Activated CD8-positive, alpha-beta T cell treated with anti-CD3 and anti-CD28 coated beads, Interleukin-2, amount 10 ng/mL, durations not matched to agents 7 days and 5 days (primary cell): ENCODE measurements at places on chromosomes 2 and 18. TPM values are rescaled to one million over a fixed set of nuclear protein-coding genes. Genes with fewer than 3 reads are reported as not detected.

The TMEM169 gene
- total RNA-seq: 1.4 TPM

The CEP68 gene
- total RNA-seq: 9.7 TPM

The FABP1 gene
- not detected for total RNA-seq

- DNase-seq: no peak
Observed at GRCh38 chr18:59744271-59744721, 47.1 kb upstream of the CCBE1 start.

DNA sequence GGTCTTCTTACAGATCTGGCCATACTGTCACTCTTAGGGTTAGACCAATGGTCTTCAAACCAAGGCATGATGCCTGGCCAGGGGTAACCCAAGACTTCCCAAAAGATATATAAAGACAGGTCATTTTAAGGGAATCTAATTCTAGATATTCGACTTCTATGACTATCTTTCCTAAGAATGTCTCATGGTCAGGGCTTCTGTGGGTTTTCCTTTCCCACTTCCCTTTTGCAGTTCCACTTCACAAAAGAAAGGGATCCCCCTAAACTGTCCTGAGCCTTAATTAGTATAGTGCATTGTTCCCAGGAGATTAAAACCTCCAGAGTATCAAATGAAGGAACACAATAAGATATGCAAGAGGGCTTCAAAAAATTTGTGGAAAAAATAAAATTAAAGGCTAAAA, 223.6 kb upstream of the SIX2 start:
- DNase-seq: no peak

- DNase-seq: peak; percentile 48
Observed at GRCh38 chr2:85886590-85886989, 2.2 kb downstream of the ST3GAL5 start.

GRCh38 chr18:635171-635570, 22.3 kb upstream of the TYMS start:
- DNase-seq: no peak
